ENCODE measurements at places on chromosomes 12 and 14.

- no peak for DNase-seq
Measured at GRCh38 chr12:55392032-55392795, 8.1 kb upstream of the OR6C65 start.

DNA sequence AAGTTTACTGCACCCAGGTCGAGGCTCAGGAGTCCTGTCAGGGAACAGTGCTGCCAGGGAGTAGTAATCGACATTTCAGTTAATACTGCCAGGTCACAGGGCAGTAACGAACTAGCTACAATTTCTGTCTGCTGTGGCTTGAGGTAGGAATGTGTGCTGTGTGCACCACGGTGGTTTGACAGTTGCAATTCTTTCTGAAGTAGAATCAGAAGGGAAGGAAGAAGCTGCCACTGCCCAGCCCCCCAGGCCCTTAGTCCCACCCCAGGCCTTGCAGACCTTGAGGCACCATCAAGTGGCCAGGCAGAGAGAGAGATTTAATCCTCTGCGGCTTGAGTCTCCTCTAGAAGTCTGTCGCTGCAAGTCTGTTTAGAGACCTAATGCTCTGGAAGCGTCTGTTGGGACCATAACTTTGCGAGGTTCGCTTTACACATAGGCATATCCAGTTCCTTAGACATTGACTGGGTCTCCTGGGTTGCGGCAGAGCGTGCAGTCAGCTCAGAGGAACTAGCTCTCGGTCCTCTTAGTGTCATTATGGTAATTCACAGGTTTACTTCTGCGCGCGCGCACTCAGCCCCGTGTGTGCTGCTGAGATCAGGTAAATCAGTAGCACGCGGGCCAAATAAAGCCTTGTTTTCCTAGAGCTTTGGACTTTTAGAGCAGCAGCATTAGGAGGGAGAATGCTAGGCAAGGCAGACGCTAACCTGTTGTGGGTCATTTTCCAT is 9.8 kb downstream of the NKX2-1 start:
- DNase-seq: no peak

- no peak for DNase-seq
Measured at GRCh38 chr14:34548472-34548981, 9.0 kb upstream of the EAPP start.

- no peak for DNase-seq
Measured at GRCh38 chr12:57604454-57604991, at the start of gene DTX3. Gene DTX3 (plus strand): TSS chr12:57604824. CDS start chr12:57606518, 1,694 bp downstream.

GRCh38 chr12:45572114-45572513 is 157.4 kb upstream of the ARID2 start:
- no peak for DNase-seq

DNA sequence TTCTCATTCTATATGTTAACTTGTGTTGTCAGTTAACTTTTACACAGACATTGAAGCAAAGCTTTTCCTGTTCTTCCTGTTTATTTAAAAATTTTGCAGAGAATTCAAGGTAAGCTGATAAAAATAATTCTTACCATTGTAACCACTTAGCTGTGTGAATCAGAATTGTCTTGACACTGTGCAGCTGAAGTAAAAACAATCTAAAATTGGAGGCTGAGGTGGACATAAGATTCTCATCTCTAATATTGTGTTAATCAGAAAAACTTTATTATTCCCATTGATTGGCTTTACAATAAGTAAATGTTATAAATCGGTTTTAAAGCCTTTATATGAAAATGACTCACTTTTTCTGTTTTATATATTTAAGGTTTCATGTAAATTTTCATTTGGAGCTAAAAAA is 240.3 kb upstream of the PLEKHG7 start:
- DNase-seq: no peak

DNA sequence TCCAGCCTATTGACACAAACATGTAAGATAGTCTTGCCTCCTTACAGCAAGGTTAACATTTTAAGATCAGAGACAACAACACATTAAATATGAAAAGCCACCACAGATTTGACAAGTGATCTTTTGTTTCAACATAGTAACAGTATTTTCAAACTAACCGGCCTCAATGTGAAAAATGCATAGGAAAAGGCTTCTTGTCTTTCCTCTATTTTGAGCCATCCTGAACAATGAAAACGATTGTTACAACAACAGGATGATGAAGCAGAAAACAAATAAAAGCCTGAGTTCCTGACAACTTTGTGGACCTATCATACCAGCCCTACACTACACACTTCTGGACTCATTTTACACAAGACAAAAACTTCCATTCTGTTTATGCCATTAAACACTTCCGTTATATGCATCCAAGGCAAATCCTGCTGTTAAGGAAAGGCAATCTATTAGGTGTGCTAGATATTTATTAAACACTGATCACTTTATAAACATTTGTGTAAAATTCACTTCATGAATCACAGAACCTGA is 37.3 kb downstream of the BAZ1A start:
- DNase-seq: no peak

DNA sequence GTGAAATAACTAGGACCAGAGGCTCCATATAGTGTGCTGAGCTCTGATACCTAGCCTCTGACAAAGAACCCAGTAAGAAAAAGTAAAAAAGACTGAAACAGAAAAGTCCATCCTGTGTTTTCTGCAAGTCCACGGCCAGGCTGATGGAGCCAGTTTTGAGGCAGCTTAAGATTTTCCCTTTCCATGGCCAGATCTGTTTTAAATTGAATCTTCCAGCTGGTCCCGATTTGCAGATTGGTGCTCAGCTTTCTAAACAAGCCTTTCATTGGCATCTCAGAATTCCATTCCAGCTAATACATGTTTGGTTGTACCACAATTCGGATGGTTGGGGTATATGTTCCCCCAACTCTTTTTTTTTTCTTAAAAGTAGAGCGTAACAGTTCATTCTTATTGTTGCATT is 152.0 kb downstream of the DACT1 start:
- no peak for DNase-seq

GRCh38 chr14:102590667-102591099 is 1.8 kb upstream of the RCOR1 start:
- no peak for DNase-seq

DNA sequence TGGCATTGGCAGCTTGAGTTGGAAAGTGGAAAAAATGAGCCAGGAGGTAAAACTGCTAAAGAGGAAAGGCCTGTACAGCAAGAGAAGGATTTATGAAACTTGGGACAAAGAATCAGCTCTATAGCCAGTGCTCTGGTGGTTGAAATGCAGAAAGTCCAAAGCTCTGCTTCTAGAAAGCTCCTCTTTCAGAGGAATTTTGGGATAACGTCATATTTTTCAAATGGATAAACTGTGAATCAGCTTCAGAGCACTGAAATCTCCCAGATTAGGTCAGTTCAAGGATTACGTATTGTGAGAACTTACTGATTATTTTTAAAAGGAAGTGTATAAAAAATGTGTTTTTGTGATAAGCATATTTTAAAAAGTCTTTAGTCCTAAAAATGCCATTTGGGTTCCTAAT is 203.1 kb upstream of the CNOT2 start:
- DNase-seq: no peak

DNA sequence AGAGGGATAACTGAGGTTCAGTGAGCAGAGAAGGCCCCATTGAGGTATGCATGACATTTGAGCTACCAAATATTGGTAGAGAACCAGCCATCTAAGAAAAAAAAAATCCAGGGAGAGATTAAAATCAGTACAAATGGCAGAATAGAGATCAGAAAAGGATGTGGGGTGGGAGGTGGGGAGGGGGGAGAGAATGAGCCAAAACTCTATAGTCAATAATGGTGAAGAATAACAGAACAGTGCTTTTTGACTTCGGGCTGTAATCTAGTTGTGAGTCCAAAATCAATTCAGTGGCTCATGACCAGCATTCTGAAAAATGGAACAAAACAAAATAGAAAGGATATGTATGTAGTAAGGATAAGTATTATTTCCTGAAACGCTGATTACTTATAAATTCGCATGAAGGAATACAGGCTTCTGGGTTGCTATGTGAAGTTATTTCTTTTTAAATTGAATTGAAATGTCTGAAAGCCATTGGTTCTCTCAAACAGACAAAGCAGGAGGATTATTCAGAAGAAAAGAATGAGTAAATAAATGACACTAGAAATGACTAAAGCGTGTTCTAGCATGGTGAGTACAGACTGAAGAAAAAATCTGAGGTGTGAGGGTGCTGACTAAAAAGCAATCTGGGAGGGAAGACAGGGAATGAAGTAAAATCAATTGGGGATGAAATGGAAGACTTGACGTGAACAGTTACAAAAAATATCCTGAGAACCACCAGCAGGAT is 72.4 kb downstream of the ATP2B1 start:
- DNase-seq: no peak

DNA sequence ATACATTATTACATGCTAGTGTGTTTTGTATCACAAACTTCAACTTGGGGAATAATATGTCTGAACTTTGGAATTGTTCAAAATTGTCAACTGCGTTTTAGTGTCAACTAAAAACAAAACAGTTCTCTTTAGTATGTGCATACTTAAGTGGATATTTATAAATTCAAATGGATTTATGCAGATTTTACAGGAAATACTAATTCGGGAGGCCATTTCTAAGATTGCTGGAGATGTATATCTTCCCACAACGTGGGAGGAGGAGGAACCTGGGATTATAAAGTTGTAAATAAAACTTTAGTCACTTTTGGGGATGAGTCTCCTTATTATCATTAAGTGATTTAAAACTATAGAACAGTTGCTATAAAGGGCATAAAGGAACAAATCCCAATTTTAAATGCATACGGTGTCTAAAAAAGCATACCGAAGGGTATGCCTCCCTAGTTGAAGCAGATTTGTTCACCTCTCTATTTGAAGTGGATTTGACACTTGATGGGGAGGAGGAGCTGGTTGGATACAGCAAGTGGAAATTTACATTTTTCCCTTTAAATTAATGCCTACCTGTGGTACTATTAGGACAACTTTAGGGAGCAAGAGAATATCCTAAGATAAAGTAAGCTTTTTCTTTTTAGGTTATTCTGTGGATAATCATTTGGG is 2.7 kb downstream of the PDE3A start:
- no peak for DNase-seq

GRCh38 chr12:124661341-124661740 is 93.9 kb upstream of the NCOR2 start:
- DNase-seq: no peak

GRCh38 chr12:13071305-13072280 is 27.4 kb downstream of the FAM234B start:
- no peak for DNase-seq

DNA sequence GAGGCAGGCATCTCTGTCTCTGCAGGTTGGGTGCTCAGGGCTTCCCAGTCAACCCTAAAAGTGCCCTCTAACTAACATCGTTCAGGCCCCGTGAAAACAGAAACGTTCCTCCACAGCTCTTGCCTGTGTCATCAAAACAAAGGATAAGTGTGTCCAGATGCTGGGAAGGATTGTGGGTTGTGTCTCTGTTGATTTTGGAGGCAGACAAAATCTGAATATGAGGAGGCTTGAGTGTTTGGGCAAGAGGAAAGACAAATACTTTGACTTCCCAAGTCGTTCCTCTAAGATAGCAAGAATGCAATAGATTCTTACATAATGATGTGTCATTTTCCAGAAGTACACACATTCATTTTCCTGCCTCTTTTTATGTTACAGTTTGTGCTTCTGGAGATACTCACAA is 52.9 kb downstream of the SERPINA3 start:
- no peak for DNase-seq

DNA sequence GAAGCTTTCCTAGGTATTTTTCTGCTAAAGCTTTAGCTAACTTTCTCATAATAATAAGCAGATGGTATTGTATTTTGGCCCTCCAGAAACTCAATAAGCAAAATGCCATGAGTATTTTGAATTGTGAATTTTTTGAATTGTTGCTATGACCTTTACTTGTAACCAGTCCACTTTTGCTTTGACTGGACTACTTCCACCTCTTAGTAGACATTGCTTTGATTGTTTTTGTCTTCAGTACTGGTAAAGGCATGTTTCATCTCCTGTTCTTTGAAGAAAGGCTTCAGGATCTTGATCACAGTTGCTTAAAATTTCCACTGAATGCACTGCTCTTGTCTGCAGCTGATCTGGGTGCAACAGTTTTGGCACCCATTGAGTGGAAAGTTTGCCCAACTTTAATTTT is 102.3 kb downstream of the TRMT5 start:
- no peak for DNase-seq

DNA sequence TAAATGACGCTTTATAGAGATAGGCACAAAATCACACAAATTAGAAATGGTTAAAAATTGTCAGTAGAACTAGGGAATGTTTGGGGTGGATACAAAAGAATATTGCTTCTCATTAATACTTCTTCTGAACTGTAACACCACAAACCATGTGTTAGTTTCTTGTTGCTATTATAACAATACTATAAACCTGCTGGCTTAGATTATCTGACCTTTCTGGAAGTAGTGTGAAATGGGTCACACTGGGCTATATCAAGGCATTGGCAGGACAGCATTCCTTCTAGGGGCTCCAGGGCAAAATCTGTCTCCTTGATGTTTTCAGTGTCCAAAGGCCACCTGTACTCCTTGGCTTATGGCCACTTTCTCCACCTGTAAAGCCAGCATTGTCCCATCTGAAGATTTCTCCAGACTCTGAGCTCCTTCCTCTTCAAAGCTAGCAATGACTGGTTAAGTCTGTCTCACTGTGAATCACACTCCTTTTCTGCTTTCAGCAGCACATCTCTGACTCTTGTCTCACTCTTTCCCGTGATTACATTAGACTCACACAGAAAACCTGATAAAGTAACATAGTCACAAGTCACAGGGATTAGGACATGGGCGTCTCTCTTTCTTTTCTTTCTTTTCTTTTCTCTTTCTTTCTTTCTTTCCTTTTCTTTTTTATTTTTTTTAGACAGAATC is 86.3 kb downstream of the SLC15A4 start:
- no peak for DNase-seq

DNA sequence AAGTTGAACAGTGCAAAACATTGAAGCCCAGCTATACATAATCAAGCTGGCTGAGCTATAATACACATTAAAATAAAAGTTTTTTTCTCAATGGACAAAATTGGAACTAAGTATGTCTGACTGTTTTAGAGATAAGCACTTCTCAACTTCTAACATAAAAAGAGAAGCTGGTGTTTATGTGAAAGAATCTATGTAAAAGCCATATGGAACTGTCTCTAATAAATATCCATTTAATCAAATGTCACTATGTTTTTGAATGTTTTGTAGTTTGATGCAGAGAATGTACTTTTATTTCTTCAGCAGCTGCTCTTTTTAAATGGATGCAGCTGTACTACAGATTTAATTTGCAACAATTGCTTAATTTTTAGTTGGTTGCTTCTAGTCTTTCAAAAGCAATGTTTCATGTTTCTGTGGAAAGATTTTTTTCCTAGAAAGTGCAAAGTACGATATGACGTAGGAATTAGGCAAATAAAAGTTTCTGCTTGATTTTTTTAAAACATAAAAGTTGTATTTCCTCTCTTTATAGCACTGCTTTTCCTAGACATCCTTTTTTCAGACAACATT is 114.2 kb downstream of the PDE3A start:
- DNase-seq: no peak

DNA sequence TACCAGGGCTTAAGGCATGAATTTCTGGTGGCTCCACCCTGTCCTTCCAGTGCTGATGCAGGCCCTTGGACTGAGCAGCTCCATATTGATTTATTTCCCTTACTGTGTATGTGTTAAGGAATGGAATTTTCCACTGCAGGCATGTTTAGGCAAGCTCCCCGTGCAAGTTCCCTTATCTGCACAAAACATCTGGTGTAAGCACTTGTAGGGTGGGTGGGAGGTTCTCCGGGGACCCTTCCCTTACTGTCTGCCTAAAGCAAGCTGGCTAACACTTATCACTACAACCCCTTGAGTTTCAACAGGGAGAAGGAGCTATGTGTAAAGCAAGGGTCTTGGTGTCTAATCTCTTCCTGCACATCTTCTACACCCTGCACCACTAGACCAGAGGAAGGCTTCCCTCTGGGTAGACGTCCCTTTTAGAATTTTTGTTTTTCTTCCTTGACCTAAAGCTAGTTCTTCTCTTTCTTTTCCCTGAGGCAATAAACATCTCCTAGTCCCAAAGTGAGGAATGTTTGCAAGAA is 22.0 kb upstream of the DRAM1 start:
- DNase-seq: no peak

GRCh38 chr12:119826661-119827445 is 50.3 kb downstream of the CIT start:
- DNase-seq: no peak

Measured in stimulated activated CD4-positive, alpha-beta T cell treated with anti-CD3 and anti-CD28 coated beads, TNF-alpha, amount 100 ng/mL, for 1 hour (primary cell).